Cardiac muscle cell (in vitro differentiated cells and primary cell): ENCODE measurements at places on chromosomes 7 and 10. TPM values are rescaled to one million over a fixed set of nuclear protein-coding genes. Genes with fewer than 3 reads are reported as not detected.

DNA sequence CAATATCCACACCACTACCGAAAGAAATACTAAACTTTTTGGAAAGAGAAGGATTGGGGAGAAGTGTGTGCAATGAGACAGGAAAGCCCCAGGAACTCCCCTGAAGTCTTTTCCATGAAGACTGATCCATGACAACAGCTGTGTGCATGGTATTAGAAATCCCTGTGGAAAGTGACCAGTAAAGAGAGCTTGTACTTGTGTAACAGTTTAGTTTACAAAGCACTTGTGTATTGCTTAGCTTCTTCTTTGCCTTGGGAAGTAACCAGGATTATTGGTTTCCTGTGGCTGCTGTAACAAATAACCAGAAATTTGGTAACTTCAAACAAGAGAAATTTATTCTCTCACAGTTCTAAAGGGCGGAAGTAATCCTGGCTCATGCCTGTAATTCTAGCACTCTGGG is 18.8 kb downstream of the TFAM start:
- no peak for DNase-seq

DNA sequence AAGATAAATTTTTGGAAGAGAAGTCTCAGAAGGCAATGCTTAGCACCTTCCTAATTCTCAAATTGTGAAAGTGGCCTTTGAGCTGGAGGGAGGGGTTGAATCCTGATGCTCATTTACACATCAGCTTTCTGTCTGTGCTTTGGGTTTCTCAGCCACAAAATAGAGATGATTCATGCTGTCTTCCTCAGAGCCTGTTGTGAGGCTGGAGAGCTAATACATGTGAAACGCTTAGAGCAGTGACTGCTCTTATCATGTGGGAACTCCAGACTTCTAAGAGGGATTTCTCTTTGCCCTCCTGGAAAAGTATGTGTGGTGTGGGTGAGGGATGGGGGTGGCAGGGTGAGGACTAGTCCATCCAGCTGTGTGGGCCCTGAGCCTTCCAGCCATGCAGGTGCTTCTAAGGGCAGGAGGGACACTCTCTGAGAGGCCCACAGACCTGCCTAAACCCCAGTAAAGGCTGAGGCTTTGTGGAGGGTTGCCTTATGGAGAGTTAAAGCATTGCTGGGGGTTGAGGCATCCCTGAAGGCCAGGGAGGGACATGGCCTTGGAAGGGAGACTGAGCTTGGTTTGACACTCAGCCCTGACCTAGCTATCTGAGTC is 4.8 kb upstream of the EVX1 start:
- DNase-seq, result peak; percentile 45

- peak; percentile 18 for DNase-seq
Observed at GRCh38 chr7:46844486-46844885, 737.4 kb downstream of the TNS3 start.

Gene SPDYE16
- 0.81 and 0.87 TPM in 2 replicates for polyA plus RNA-seq

Gene VAX1
- polyA plus RNA-seq, result not detected in 2 replicates

Gene PHTF2
- 28.4 and 49.9 TPM in 2 replicates for polyA plus RNA-seq

Gene NKX2-3
- 0.39 TPM in 1 of 2 replicates, not detected in the other for polyA plus RNA-seq

Gene HGF
- polyA plus RNA-seq, result 0.04 and 0.82 TPM in 2 replicates
